ENCODE measurements at places on chromosomes 3 and 15. TPM values are rescaled to one million over a fixed set of nuclear protein-coding genes. Genes with fewer than 3 reads are reported as not detected.

Gene POLQ
- total RNA-seq: 11.7 TPM

Gene PIGZ
- 1.7 TPM for total RNA-seq

Gene KLF15
- total RNA-seq: not detected

- peak; percentile 29 for DNase-seq
These were observed 8.9 kb upstream of the RPS27L start for GRCh38 chr15:63166219-63166618.

DNA sequence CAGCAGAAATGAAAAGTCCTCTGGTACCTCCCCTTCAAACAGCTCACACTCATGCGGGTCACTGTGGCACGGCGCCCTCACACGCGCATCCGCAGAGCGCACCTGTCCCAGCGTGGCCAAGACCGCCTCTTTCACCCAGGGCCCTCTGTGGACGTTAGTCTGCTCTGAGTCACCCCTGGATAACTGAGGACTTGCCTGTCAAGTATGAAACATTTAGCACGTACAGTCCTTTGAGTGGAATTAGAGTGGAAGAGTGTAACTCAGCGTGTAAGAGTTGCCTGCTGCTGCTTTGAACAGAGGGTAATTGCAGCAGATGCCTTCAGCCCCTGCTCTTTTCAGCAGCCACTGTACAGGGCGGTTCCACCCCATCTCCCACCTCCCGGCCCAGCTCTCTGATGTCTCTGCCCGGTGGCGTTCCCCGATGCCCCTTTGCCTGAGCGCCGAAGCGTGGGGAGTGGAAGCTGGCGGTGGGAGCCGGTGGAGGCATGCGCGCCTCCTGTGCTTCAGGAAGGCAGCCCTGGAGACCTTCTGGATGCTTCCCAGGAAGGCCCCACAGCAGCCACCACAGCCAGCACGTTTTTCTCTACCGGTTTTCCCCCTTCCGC lies 23.0 kb downstream of the CPN2 start:
- peak; percentile 90 for DNase-seq

DNA sequence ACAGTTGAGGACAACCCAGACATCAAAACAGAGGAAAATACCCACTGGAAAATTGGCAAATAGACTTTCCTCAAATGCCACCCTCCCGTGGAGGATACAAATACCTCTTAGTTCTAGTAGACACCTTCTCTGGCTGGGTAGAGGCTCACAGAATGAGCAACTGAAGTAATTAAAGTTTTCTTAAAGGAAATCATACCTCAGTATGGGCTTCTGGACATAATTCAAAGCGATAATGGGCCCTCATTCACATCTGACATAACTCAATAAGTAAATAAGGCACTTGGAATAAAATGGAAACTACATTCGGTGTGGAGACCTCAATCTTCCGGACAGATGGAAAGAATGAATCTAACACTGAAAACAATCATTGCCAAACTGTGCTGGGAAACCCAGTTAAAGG lies 115.2 kb upstream of the PLCL2 start:
- DNase-seq: no peak

- DNase-seq: peak; percentile 64
These were observed 64.9 kb upstream of the SUCLG2 start for GRCh38 chr3:67719333-67719732.

DNA sequence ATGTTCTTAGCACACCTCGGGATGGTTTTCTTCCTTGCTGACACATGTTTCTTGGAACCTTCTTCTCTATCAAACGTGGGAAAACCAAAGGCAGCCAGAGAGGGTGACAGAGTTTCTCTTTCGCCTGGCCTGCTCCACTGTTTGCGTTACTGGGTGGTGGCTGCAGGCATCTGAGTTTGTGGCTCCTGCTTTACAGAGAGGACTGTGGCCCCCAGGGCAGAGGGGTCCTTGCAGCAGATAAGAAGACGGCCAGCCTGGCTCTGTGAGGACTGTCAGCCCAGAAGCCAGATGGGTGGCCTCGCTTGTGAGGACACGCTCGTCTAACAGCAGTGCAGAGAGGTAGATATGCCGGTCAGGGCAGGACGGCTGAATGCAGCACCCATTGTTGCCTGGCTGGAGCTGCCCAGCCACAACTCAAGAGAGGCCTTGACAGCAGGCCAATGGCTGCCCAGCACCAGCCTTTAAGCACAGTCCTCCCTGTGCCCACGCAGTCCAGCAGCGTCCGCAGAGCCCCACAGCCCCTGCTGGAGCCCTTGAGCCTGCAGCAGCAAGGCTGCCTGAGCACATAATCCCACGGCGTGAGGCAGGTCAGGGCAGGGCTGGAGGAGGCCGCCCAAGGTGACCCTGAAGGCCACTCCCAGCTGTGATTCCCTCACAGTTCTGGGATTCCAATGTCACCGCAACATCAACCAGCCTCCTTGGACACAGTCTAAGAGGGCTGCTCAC lies 15.0 kb upstream of the SPTBN5 start:
- no peak for DNase-seq

DNA sequence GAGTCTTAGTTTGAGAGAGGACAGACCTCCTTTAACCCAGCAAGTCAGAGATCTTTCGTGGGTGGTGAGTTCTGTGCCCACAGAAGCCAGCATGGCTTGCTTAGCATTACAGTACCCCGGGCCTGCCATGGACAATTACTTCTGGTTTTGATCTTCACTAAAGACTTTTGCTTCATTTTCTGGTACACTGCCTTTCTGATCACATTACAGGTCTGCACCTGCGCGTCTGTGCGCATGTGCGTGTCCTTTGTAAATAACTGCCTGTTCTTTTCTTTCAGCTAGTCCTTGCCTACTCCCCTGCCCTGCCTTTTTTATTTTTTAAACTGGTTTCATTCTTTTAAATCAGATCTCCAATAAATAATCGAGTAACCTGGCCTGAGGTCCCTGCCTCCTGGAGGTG lies 57.1 kb upstream of the CMTM8 start:
- no peak for DNase-seq

DNA sequence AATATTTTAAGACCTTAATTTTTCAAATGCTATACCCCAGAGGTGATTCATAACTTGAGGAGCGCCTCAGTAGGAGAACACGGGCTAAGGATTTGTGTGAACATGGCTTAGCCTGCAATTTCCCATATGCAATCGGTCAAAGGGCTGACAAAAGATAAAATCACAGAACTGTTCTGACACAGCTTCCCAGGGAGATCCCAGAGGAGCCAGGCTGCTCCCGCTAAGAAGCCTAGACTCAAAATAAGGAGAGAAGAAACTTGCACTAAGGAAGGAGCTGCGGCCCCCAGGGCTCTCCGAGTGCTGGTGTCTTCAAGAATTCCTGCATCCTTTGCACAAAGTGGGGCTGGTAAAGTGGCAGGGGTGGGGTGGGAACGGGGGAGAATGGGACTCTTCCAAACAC lies 106.3 kb upstream of the DLG1 start:
- DNase-seq: no peak

DNA sequence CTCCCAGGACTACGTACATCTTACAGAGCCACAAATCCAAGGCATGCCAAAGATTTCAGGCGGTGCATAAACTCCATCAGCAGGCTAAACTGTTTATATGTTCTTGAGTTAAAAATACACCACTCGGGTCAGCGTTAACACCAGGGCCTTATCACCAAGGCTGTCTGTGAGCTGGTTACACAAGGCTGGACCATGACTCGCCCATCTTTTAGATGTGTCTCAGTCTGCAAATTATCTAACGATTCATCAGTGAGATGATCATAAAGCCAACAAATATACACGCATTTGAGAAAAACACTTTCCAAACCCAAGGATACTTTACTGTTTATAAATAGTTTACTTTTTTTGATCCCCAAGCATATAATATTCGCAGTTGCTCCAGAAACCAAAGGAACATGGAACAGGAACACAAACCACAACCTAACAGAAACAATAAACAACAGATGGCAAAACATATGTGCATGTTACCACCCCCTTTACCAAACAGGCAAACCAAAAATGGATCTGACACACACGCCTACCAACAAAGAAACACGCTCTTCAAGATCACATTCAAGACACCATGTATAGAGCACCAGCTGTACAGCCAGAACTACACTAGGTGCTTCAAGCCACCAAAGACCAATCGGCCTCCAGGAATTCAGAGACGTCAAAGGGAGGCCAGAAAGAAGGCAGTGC lies 15.4 kb downstream of the LRIG1 start:
- peak; percentile 37 for DNase-seq

- DNase-seq: no peak
These were observed 12.3 kb downstream of the EIF1B start for GRCh38 chr3:40321818-40322217.

- DNase-seq: no peak
These were observed 490.8 kb downstream of the MCTP2 start for GRCh38 chr15:94722024-94722636.

- DNase-seq: peak; percentile 69
These were observed 401.3 kb upstream of the CFAP20DC start for GRCh38 chr3:59450946-59451763.

DNA sequence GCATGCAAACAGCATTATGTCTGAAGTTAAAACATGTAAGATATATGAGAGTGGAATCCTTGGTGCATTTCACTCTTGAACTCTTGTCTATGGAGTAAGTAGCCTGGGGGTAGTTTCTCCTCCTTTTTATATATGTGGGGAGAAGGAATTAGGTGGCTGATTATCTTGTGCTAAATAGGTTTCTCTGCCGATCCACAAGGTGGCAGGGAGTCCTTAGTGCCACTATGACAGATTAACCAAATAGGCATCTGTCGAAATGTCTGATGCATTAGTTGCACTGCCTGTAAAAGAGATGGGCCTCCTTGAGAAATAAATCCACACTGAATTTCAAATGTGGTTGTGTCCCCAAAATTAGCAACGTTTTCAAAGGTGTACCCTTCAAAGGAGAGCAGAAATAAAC lies 170.1 kb downstream of the CNTN4 start:
- DNase-seq: no peak

GRCh38 chr15:51756482-51756881 lies 5.1 kb downstream of the TMOD2 start:
- DNase-seq: no peak

- peak; percentile 87 for DNase-seq
These were observed 115.0 kb upstream of the VEPH1 start for GRCh38 chr3:157618075-157618760.

- DNase-seq: peak; percentile 49
These were observed 58.3 kb downstream of the CDC25A start for GRCh38 chr3:48129921-48130320.

DNA sequence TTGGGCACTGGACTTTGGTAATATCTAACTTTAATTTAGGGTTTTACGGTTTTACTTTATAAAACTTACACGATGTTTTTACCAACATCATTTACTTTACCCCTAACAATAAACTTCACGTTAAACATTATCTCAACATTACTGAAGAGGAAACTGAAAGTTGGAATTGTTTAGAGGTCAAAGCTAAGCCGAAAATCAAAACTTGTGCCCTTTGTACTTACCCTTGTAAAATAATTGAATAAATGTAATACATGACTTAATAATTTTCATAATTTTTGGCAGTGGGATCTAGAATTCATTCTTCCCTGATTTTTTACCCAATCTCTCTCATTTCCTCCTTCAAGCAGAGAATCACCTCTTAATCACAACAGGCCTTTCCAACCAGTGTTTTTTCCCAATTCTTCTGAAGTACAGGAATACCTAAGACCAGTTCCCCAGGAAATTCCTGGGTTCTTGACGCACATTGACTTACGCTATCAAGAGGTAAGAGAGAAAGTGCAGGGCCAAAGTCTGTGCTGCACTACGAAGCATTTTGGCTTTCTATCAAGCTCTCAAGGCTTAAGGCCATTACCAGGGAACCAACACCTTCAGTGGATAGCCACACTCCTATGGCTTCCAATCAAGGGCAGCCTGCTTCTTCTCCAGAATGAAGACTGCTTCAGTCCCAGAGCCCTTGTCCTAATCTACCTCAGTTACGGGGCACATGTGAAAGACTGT lies 11.9 kb upstream of the SEMA6D start:
- no peak for DNase-seq

Measured in M059J (cell line).